ENCODE measurements at places on chromosomes 12 and 14. TPM values are rescaled to one million over a fixed set of nuclear protein-coding genes. Genes with fewer than 3 reads are reported as not detected.
A peak's percentile ranks its signal among the peaks of the same experiment; 100 is the strongest.

DNA sequence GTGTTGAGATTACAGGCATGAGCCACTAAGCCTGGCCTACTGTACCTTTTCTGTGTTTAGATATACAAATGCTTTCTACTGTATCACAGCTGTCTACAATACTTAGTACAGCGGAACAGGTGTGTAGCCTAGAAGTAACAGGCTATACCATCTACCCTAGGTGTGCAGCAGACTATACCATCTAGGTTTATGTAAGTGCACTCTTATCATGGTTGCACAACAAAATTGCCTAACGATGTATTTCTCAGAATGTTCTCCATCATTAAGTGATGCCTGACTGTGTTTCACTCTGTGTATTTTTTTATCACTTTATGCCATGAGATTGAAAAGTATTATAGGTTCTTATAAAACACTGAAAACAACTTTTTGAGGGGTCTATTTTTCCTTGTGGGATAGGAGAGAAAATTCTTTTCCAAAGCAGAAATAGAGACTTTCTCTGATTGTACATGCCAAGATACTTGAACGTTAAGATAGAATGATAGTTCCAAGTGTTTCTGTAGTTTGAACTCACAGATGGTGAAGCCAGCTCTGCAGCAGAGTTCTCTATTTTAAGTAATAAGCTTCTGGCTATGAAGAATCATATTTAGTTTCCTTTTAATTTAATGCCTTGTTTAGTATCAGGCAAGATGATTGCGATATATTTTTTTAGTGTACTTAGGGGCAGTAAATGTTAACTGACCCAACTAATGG is 17.0 kb downstream of the TMPRSS12 start:
- DNase-seq = no peak

DNA sequence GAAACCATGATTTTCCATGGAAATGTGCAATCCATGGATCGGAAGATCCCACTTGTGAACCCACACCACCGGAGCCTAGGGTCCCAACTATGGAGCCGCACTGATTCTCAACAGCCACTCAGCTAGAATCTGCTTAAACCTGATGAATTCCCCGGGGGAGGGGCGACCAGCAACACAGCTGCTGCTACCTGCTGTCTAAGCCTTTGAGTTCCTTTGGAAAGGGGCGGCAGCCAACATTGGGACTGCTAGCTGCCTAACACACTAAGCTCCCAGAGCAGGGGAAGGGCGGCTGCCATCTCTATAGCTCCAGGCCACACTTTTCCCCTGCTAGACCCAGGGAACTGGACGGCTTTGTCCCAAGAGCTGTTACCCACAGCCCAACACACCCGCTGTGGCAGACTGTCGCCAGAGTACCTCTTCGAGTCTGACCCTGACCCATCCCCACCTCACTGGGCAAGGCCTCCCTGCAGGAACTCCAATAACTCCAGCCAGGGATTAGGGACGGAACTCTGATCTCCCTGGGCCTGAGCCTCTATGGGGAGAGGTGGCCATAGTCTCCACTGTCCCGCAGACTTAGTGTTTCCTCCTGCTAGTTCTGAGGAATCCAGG is 205.8 kb upstream of the SLC16A7 start:
- DNase-seq = no peak

DNA sequence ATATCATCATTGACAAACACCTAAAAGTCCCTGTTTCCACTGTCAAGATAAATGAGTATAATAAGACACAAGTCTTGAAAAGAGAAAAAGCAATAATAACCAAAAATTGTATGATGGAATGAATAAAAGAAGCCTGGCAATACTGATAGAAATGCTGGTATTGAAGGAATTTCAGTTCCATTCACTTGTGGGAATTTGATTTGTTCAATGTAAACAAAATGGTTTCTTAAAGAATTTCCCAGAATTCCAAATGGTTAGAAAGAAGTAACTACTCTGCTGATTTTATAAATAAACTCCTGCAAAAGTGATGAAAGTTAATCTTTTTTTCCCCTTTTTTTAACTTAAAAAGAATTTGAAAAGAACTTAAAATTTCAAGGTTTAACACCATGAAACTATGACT is 129.9 kb upstream of the PDZRN4 start:
- no peak for DNase-seq

DNA sequence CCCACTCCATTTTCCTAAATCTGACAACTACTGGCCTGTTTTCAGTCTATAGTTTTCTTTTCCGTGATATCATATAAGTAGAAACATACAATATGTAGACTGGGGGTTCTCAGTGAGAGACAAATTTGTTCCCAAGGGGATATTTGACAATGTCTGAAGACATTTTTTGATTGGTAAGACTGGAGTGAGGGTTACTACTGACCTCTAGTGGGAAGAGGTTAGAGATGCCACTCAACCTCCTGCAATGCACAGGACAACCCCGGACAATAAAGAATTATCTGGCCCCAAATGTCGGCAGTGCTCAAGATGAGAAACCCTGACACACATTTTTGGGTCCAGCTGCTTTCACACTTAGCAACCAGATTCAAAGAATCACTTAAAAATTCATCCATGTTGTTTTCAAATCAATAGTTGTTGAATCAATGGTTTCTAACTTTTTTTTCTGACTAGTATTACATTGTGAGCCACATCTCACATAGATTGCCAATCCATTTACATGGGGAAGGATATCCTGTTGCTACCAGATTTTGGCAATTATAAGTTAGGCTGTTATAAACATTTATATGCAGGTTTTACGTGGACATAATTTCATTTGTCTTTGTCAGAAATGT is 307.1 kb downstream of the RPL10L start:
- DNase-seq = no peak

- no peak for DNase-seq
These were observed 5.7 kb downstream of the PRKAB1 start for GRCh38 chr12:119673634-119674033.

DNA sequence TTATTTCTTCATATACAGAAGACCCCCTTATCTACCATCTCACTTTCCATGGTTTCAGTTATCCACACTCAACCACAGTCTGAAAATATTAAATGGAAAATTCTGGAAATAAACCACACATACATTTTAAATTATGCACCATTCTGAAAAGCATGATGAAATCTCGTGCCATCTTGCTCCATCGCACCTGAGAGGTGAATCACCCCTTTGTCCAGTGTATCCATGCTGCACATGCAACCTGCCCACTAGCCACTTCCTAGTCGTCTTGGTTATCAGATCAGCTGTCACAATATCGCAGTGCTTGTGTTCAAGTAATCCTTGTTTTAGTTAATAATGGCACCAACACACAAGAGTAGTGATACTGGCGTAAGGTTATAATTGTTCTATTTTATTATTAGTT is 145.7 kb downstream of the C12orf42 start:
- DNase-seq = no peak

The CPNE6 gene
- 1.8 TPM for total RNA-seq

- no peak for DNase-seq
These were observed 99.2 kb downstream of the PHETA1 start for GRCh38 chr12:111269718-111270117.

The TMEM63C gene
- 2.0 TPM for total RNA-seq

- DNase-seq = no peak
These were observed 64.5 kb downstream of the GALNT16 start for GRCh38 chr14:69324341-69324931.

- DNase-seq = no peak
These were observed 37.3 kb downstream of the DCAF5 start for GRCh38 chr14:69115407-69116185.

The DNAH10 gene
- 0.68 TPM for total RNA-seq

- peak; percentile 33 for DNase-seq
These were observed 523 bp downstream of the WSB2 start for GRCh38 chr12:118060301-118061010.

The MSI1 gene
- 1.7 TPM for total RNA-seq

DNA sequence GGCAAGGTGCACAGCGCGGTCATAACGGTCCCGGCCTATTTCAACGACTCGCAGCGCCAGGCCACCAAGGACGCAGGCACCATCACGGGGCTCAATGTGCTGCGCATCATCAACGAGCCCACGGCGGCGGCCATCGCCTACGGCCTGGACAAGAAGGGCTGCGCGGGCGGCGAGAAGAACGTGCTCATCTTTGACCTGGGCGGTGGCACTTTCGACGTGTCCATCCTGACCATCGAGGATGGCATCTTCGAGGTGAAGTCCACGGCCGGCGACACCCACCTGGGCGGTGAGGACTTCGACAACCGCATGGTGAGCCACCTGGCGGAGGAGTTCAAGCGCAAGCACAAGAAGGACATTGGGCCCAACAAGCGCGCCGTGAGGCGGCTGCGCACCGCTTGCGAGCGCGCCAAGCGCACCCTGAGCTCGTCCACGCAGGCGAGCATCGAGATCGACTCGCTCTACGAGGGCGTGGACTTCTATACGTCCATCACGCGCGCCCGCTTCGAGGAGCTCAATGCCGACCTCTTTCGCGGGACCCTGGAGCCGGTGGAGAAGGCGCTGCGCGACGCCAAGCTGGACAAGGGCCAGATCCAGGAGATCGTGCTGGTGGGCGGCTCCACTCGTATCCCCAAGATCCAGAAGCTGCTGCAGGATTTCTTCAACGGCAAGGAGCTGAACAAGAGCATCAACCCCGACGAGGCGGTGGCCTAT is 875 bp downstream of the HSPA2 start:
- DNase-seq = no peak

DNA sequence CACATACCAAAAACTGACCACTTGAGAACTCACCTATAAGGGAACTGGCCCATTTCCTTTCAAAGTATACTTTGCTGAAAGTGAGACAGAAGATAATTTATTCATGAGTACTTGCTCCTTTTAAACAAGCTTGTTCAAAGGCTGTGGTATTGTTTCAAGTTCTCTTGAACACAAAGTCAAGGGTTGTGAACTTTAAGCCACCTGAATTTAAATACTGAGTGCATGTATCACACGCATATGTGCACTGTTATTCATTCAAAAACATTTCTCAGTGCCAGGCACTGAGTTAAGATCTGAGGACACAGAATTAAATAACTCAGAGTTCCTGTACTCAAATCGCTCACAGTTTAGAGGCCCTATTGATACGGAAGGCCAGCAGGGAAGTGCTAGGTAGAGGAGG is 19.1 kb upstream of the LDHB start:
- DNase-seq = no peak

DNA sequence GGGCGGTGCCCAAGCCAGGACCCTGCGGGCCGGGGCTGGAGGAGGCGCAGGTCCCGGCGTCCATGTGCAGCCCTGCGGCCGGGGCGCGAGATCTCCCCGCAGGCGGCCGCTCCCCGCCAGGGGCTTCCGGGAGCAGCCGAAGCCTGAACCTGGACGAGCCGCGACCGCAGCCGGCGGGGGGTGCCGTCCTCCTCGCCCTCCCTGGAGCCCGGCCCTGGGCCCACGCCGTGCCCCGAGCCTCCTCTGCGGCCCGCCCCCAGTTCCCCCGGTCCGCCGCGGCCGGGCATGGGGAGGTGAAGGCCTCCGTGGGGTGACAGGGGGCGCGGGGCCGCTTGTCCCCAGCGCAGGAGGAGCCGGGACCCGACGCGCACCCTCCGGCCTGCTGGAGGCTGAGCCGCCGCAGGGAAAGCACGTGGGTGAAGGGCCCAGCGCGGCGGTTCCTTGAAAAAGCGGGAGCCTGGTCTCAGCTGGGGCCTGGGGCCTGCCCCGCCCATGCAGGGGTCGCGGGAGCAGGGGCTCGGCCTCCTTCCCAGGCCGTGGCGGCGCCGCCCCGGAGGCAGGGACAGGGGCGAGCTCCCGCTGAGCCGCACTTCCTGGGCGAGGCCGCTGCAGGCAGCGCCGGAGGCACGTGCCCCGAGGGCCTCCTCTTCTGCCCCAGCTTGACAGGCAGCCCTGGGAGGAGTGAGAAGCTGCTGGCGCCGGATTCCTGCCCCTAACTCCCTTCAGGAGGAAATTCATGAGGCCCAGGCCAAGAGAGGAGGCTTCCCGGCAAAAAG is 55.6 kb upstream of the PPP2R5C start:
- DNase-seq = no peak

DNA sequence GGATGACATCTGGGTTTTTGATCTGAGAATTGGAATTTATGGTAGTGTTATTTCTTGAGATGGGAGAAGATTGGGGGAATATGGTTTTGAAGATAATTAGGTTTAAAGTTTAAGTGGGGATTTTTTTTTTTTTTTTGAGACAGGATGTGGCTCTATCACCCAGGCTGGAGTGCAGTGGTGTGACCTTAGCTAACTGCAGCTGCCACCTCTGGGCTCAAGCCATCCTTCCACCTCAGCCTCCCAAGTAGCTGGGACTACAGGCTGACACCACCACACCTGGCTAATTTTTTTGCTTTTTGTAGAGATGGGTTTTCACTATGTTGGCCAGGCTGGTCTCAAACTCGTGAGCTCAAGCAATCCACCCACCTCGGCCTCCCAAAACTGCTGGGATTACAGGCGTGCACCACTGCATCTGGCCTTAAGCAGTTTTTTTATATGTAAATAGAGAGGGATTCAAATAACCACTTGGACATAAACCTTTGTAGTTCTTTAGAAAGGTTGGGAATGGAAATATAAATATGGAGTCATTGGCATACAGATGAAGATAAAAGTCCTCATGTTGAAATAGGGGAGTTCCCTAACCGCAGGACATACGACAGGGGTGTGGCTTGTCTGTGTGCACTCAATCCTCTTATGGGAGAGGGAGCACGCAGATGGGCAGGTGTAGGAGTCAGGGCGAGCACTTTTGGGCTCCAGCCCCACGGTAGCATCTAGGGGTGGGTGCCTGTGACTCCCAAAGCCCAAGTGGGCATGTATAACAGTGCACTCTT is 4.7 kb downstream of the LIN52 start:
- no peak for DNase-seq

DNA sequence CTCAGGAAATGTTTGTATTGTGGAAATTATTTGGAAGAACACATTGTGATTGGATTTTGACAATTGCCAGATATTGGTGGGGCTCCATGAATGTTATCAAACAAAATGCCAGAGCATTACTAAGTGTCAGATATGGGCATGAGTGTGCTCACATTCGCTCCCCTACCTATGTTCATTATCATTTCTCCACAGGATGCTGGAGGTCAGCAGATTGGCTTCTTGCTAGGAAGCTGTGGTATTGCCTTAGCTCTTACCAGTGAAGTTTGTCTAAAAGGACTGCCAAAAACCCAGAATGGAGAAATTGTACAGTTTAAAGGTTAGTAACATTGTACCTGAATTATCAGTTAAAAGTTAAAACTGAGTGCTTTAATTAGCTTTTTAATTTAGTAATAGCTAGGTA is 78.3 kb upstream of the ATF1 start:
- no peak for DNase-seq

The DTD2 gene
- total RNA-seq = 32.0 TPM

DNA sequence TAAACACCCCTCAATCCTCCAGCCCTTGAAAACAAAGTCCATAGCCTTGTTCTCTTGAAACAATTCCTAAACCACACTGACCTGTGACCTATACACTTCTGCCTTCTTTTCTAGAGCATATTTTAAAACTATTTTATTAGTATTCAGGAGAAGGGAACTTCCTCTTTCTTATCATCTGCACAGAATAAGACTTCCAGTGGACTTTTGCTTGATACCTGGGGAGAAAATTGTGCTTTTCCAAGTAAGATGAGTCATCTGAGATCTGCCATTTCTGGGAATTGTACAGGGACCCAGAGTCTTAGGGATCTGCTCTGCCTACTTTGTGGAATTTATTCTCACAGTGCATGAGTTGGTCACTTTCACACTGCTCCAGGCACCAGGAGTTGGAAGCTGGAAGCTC is 10.5 kb upstream of the WNT5B start:
- no peak for DNase-seq

The AQP2 gene
- not detected for total RNA-seq
